ENCODE measurements at places on chromosomes 12 and 14.

DNA sequence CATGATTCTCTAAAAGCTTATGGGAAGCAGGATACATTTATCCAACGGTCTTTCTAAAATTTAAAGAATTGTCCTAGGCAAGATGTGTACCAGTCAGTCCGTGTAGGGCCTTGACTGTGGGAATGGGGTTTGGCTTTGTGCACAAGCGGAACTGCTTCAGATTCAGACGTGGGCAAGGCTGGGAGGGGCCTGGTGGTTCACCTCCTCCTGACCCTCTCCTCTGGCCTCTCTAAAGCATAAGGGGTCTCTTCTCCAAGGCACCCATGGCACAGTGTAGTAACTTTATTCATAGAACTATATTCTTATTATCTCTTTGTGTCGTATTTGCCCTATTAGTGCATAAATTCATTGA, 121.2 kb upstream of the PTPRB start:
- DNase-seq, result no peak

GRCh38 chr12:124618291-124618902, 51.0 kb upstream of the NCOR2 start:
- DNase-seq, result no peak

GRCh38 chr12:51962737-51963136, 11.2 kb downstream of the ACVR1B start:
- DNase-seq, result no peak

DNA sequence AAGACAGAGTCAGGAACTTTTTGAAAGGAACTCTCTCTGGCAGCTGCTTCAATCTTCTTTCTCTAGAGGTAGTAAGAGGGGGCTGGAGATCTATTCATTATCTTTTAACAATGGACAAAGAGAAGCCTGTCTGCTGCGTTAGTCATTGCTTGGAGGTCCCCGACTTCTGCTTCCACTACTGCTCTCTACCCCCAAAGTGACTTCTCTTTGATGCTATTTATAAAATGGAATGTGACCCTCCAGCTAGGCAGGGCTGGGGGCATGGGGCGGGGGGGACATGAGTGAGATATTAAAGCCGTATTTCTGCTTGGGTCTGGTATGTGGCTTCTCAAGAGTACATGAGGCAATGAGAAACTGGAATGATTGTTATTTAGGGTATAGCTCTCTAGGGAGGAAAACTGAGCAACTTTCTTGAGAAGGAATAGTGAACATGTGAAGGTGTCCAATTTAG, 41.4 kb upstream of the NUDT4 start:
- no peak for DNase-seq

DNA sequence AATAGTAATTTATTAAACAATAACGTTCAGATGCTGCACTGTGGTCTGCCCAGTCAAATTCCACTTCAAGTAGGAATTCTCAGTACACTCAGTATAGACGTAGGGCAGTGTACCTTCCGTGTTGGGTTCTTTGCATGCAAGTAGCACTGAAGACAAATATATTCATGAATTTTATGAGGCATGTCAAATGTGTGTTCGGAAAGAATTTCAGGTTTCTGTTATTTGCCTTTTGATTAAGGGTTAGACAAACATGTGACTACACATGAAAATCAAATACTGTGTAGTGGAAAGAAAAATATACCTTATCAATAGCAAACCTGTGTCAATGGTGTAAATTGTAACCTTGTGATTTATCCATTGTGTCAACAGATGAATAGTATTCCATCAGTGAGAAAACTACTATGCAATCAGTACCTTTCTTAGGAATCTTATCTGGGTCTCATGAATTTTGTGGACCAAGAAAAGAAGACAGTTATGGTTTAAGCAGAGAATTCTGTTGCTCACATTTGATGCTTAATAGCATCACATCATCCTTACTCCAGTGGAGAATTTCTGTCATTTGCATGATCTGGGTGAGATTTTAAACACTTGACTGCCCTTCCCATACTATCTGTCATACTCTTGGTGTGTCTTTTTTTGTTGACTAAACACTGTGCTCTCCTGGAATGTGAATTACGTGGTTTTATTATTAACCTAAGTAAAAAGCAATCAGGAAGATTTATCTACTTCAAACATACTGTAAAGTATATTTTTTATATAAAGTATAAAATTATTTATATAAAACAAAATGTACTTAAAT, 13.3 kb downstream of the TMEM260 start:
- DNase-seq, result no peak

DNA sequence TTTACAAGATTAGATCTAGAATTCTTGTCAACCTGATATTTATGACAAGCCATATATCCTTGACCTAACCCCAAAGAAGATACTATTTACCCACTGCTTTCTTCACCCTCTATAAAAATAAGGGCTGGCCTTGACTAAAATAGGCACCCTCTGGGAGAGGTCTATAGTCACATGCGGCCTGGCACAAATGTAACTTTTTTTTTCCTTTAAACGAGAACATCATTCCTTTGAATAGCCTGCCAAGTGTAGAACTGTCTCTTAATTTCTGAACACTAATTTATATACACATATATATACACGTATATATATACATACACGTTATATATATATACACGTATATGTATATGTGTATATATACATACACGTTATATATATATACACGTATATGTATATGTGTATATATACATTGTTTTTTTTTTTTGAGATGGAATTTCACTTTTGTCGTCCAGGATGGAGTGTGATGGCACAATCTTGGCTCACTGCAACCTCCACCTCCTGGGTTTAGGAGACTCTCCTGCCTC, 18.6 kb downstream of the PPTC7 start:
- DNase-seq, result no peak

DNA sequence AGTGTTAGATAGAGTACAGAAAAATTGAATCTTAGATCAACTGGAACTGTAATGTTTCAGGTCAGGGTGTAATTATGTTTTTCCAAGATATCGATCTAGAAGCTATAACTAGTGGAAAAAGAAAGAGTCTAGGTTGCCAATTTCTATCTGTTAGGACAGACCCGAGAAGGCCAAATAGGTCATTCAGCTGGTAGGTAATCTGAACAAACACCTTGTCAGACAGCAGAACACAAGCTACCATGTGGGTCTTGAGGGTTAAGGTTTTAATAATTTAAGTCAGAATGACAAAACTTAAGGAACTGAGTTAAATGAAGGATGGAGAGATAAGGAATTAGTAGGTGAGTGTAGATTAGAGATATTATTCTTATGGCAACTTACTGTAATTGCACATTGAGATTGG, 44.9 kb upstream of the KCNMB4 start:
- DNase-seq, result no peak
